ENCODE measurements at places on chromosomes 12 and 14. TPM values are rescaled to one million over a fixed set of nuclear protein-coding genes. Genes with fewer than 3 reads are reported as not detected.

- no peaks in the 10 kb centered on the region for H3K36me3 ChIP-seq
- no peaks in the 10 kb centered on the region for H3K27me3 ChIP-seq
- H3K27ac ChIP-seq: peak overlapping the region; percentile 66
- no peak for DNase-seq
- H3K4me3 ChIP-seq: peak overlapping the region; percentile 26
- H3K4me1 ChIP-seq: peaks cover 28% of the 10 kb centered on the region
Measured at GRCh38 chr14:35419429-35419841, 14.9 kb upstream of the NFKBIA start.

DNA sequence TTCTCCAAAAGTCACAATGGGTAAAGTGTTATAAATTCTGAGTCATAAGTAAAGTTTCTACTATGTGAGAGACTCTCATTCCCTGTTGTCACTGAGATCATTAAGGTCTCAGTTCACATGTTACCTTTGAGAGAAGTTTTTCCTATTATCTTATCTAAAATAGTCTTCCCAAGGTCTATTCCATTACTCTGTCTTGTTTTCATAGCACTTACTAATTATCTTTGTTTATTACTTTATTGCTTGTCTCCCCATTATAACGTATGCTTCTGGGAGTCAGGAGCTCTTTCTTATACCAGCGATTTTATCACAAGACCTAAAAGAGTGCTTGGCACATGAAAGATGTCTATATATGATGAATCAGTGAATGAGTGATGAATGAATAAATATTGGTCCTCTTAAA lies 1001.9 kb downstream of the DIO2 start:
- H3K27ac ChIP-seq: no peak overlapping the region
- H3K4me1 ChIP-seq: no peaks in the 10 kb centered on the region
- no peaks in the 10 kb centered on the region for H3K36me3 ChIP-seq
- no peak for DNase-seq

- no peaks in the 10 kb centered on the region for H3K36me3 ChIP-seq
- no peaks in the 10 kb centered on the region for H3K4me1 ChIP-seq
- H3K27ac ChIP-seq: no peak overlapping the region
Measured at GRCh38 chr14:22073801-22074200, 400.2 kb upstream of the OR4E1 start.

The WSCD2 gene
- 0.10 TPM for total RNA-seq

DNA sequence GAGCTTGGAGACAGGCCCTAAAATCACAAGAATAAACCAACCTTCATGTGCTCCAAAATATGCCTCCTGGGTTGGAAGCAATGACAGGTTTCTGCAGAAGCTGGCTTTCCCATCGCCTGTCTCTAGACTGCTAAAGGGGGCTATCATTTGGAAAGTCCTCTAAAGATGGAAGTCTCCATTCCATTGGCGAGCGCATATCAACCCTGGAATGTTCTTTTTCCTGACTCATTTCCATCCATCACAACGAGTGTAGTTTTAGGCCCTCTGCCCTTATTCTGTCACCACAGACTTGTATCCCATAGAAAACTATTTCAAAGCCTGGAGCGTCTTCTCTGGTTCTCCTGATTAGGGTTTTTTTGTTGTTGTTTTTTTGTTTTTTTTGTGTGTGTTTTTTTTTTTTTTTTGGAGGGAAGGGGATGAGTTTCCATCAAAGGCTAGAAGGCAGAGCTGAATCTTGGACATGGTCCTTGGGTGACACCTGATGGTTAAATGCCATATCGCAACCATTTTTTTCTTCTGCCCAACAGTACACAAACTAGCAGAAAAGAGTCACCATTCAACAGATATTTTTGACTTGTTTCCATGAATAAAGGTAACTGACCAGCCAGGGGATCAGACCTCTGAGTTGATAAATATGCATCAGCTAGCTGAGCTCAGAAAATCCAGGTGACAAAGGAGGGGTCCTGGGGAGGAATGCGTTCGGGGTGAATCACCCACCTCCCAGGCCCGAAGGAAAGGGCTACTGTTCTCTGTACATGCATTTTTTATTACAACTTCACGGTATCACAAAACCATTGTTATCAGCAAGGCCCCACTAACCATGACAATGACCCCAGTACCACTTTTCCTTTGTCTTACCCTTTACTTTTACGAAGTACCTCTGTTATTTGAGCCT lies 40.5 kb downstream of the KCNA5 start:
- peaks cover 2% of the 10 kb centered on the region for H3K27me3 ChIP-seq
- H3K36me3 ChIP-seq: no peaks in the 10 kb centered on the region
- peaks cover 38% of the 10 kb centered on the region for H3K4me1 ChIP-seq
- H3K4me3 ChIP-seq: no peak overlapping the region

- no peak overlapping the region for H3K4me3 ChIP-seq
- H3K36me3 ChIP-seq: no peaks in the 10 kb centered on the region
- peaks cover 24% of the 10 kb centered on the region for H3K27me3 ChIP-seq
- H3K4me1 ChIP-seq: no peaks in the 10 kb centered on the region
Measured at GRCh38 chr12:54460317-54460923, 13.0 kb downstream of the GTSF1 start.

DNA sequence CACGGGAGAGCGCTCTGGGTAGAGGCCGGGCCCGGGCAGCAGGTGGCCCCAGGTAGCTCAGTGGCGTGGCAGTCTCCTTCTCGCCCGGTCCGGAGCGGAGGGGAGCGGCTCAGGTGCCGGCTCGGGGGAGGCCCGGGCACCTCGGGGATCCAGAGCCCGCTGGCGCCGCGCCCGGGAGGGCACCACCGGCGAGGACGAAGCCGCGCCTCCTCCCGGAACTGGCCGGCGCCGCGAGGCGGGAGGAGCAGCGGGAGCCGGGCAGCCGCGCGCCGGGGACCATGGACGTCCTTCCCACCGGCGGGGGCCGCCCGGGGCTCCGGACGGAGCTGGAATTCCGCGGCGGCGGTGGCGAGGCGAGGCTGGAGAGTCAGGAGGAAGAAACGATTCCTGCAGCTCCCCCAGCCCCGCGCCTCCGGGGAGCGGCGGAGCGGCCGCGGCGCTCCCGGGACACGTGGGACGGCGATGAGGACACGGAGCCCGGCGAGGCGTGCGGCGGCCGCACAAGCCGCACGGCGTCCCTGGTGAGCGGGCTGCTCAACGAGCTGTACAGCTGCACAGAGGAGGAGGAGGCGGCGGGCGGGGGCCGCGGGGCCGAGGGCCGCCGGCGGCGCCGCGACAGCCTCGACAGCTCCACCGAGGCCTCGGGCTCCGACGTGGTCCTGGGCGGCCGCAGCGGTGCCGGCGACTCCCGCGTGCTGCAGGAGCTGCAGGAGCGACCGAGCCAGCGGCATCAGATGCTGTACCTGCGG lies 21.5 kb upstream of the GNS start:
- H3K4me3 ChIP-seq: peak overlapping the region; percentile 46
- no peaks in the 10 kb centered on the region for H3K36me3 ChIP-seq
- no peak overlapping the region for H3K27ac ChIP-seq

The SLC17A8 gene
- total RNA-seq: not detected

GRCh38 chr12:4111010-4111409 lies 162.6 kb upstream of the CCND2 start:
- no peaks in the 10 kb centered on the region for H3K4me1 ChIP-seq
- no peaks in the 10 kb centered on the region for H3K27me3 ChIP-seq
- DNase-seq: no peak
- H3K4me3 ChIP-seq: no peak overlapping the region
- no peaks in the 10 kb centered on the region for H3K36me3 ChIP-seq

DNA sequence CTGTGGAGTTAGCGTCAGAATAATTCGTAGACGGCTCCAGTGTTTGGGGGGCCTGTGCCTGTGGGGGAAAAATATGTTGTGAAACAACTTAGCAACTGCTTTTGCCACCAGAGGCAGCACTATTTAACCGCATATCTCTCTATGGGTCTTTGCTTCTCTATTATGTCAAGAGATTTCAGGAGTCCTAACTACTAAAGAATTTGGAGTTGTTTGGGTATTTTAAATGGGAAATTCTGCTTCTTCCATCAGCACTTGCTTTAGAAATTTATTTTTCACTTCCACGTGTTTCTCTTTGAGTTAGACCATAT lies 594 bp upstream of the CLEC14A start:
- no peaks in the 10 kb centered on the region for H3K36me3 ChIP-seq
- DNase-seq: no peak
- H3K4me3 ChIP-seq: no peak overlapping the region
- H3K4me1 ChIP-seq: peaks cover 5% of the 10 kb centered on the region
- no peak overlapping the region for H3K27ac ChIP-seq

DNA sequence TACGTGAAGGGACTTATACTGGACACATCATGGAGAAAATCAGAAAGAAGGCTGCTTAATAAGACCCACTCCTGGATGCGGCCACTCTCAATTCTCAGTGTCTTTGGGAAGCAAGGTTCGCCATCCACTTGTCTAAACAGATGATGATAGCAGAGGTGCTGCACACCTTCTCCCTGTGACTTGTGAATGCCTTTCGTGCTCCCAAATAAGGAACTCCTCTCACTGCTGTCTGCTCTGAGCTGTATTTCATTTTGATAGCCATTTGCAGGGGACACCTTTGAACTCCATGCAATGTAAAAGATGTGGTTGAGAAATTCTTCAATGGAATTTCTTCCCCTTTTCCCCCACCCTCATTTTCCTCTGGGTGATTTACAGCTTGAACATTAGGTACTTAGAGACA lies 11.6 kb downstream of the RMST start:
- H3K27ac ChIP-seq: no peak overlapping the region
- no peaks in the 10 kb centered on the region for H3K4me1 ChIP-seq
- H3K27me3 ChIP-seq: no peaks in the 10 kb centered on the region
- H3K4me3 ChIP-seq: no peak overlapping the region

The ARHGDIB gene
- total RNA-seq: 14.6 TPM

DNA sequence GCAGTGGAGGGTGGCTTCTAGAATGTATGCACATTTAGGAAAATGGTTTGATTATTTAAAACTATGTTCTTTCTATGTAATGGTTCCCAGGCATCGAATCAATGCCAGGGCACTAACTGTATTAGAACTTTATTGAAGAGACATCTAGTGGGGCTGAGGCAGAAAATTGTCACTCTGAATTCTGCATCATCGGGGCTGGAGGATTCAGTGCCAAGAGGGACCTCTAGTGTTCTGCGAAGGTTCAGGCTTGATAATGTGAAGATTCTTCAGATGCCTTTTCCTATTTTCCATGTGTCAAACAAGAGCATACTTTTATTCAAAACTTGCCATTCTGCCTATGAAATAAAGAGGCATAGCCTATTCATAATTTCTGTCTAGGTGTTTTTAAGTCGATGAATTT lies 146.3 kb downstream of the CAND1 start:
- peak; percentile 27 for DNase-seq
- H3K27me3 ChIP-seq: no peaks in the 10 kb centered on the region
- H3K27ac ChIP-seq: no peak overlapping the region
- no peak overlapping the region for H3K4me3 ChIP-seq
- no peaks in the 10 kb centered on the region for H3K36me3 ChIP-seq
- H3K4me1 ChIP-seq: no peaks in the 10 kb centered on the region

GRCh38 chr14:63659726-63660125 lies 18.1 kb upstream of the WDR89 start:
- H3K4me1 ChIP-seq: no peaks in the 10 kb centered on the region
- H3K36me3 ChIP-seq: no peaks in the 10 kb centered on the region
- H3K27ac ChIP-seq: no peak overlapping the region
- peak; percentile 41 for DNase-seq
- H3K4me3 ChIP-seq: no peak overlapping the region

GRCh38 chr12:93749515-93749914 lies 72.3 kb downstream of the CRADD start:
- H3K27me3 ChIP-seq: no peaks in the 10 kb centered on the region
- H3K4me1 ChIP-seq: peaks cover 5% of the 10 kb centered on the region
- no peak for DNase-seq
- H3K36me3 ChIP-seq: no peaks in the 10 kb centered on the region

The CEP128 gene
- total RNA-seq: 6.4 TPM

The FGD6 gene
- total RNA-seq: 25.3 TPM

The GYS2 gene
- not detected for total RNA-seq

The LUM gene
- 128 TPM for total RNA-seq

- H3K36me3 ChIP-seq: no peaks in the 10 kb centered on the region
- peak; percentile 67 for DNase-seq
- H3K4me1 ChIP-seq: peaks cover 26% of the 10 kb centered on the region
- no peak overlapping the region for H3K4me3 ChIP-seq
Measured at GRCh38 chr14:93980456-93981201, 4.3 kb upstream of the ASB2 start.

DNA sequence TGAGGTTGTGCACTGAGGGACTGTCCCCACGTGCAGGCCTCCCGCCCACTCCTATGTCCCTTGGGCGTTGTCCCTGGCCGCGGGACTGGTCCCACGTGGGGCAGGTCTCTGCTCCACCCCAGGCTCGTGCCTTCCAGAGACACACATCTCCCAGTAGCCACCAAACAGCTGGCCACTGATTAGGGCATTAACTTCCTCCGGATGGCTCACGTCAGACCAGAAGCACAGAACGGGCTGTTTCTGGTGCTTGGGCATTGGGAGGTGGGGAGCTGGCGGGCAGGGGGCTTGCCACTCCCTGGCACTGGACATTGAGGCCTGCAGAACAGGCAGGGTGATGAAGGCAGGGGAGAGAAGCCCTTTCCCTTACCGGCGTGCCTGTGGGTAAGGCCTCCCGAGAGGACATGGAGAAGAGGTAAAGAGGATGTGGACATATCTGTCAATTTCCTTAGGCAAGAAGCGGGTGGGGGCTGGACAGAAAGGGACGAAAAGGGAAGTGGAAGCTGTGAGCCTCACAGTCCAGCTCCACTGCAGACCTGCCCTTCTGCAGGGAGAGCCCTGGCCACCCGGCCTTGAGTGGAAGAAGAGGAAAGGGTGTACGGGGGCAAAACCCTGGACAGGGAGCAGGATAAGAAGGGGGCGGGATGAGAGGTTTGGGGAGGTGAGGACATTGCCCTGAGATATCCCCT lies 101.2 kb downstream of the NINJ2 start:
- no peak overlapping the region for H3K4me3 ChIP-seq
- H3K27me3 ChIP-seq: peaks cover 38% of the 10 kb centered on the region
- DNase-seq: no peak

Measured in astrocyte (in vitro differentiated cells and primary cell).